ENCODE measurements at places on chromosomes 16 and 17.

GRCh38 chr16:69761983-69762813 is at the start of gene WWP2:
WWP2 (plus strand) TSS chr16:69762332; CDS start chr16:69787011, 24,679 bp downstream.
- H3K36me3 ChIP-seq, result peaks cover 10% of the 10 kb centered on the region
- H3K4me3 ChIP-seq, result peak within 1 kb of the TSS; percentile 83
- peaks cover 30% of the 10 kb centered on the region for H3K4me1 ChIP-seq
- peak within 1 kb of the TSS; percentile 93 for H3K27ac ChIP-seq
- peak; percentile 91 for ATAC-seq

DNA sequence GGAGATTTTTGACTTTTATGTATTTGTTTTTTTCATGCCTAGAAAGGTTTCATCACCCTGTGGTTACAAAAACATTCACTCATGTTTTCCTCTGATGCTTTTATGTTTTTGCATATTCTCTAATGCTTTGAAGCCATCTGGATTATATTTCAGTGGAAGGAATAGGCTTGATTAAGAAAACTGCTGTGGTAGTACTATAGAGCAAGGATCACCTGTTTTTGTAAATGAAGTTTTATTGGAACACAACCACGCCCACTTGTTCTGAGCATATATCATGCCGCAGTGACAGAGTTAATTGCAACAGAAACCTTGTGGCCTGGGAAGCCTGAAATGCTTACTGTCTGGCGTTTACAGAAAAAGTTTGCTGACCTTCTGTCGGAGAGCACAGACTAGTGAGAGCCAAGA is 11.5 kb downstream of the COX10 start:
- peaks cover 59% of the 10 kb centered on the region for H3K36me3 ChIP-seq
- H3K27me3 ChIP-seq, result no peaks in the 10 kb centered on the region
- ATAC-seq, result no peak
- H3K4me1 ChIP-seq, result peaks cover 9% of the 10 kb centered on the region

DNA sequence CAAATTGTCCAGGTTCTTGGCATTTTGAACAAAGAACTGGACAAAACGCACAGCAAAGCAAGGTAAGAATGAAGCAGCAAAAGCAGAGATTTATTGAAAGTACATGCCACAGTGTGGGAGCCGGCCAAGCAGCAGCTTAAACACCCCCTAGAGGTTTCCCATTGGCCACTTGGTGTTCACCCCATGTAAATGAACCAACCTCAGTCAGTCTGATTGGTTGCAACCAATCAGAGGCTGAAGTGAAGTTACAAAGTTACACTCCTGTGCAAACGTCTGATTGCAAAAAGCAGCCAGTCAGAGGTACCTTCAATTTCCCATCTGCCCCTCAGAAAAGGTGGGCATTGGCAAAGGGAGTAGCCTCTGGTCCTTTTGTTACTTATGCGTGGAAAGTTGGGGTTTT is 8.8 kb upstream of the ZNF263 start:
- peaks cover under 1% of the 10 kb centered on the region for H3K36me3 ChIP-seq
- no peak for ATAC-seq
- H3K27me3 ChIP-seq, result no peaks in the 10 kb centered on the region
- no peak overlapping the region for H3K4me3 ChIP-seq

DNA sequence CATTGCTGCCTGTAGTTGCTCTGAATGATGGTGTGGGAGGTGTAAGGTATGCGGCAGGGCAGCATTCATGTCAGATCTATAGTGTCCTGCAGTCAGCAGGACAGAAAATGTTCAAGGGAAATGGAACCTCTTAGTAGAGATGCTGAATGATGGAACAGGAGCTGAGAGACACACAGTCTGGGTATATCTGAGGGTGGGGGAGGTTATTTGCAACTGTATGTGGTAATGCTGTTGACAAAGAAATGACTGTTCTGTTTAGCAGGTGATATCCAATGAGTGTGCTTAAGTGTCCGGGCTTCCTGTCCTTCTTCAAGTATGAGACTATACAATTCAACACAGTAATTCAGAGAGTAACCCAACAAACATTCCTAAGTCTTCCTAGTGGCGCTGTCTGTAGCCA is 46.6 kb downstream of the STH start:
- ATAC-seq, result peak; percentile 12
- peaks cover 65% of the 10 kb centered on the region for H3K36me3 ChIP-seq
- H3K4me1 ChIP-seq, result peaks cover 22% of the 10 kb centered on the region
- H3K4me3 ChIP-seq, result no peak overlapping the region
- H3K27me3 ChIP-seq, result no peaks in the 10 kb centered on the region

DNA sequence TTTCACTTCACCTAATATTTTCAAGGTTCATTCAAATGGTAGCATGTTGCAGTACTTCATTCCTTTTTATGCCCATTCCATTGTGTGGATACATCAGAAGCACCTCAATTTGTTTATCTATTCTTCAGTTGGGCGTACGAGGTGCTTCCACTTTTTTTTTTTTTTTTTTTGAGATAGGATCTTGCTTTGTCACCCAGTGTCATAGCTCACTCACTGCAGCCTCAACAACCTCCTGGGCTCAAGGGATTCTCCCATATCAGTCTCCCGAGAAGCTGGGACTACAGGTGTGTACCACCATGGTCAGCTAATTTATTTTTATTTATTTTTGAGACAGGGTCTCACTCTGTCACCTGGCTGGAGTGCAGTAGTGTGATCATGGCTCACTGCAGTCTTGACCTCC is 22.5 kb upstream of the SPNS3 start:
- no peak overlapping the region for H3K4me3 ChIP-seq
- no peak for ATAC-seq
- no peaks in the 10 kb centered on the region for H3K27me3 ChIP-seq
- H3K4me1 ChIP-seq, result peaks cover 7% of the 10 kb centered on the region

DNA sequence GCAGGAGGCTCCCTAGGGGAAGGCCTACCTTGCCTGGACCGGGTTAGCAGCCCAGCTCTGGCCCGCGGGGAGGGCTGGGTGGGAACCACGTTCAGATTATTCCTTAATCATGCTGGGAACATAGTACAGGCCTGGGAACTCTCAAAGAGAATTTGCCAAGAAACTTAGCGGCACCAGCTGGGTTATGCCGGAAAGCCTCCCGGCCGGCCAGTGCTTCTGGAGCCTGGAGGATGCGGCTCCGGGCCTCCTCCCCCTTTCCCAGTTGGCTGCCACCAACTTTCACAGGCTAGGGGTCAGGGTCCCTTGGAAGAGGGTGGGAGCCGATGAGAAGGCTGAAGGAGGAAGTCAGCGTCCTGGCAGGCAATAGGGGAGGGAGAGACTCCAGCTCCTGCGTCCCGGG is 10.8 kb downstream of the NGFR start:
- no peak overlapping the region for H3K4me3 ChIP-seq
- no peaks in the 10 kb centered on the region for H3K36me3 ChIP-seq
- H3K27me3 ChIP-seq, result peaks cover 87% of the 10 kb centered on the region
- no peaks in the 10 kb centered on the region for H3K4me1 ChIP-seq

GRCh38 chr16:20901436-20902112 is 1.0 kb downstream of the LYRM1 start:
- H3K4me3 ChIP-seq, result peak overlapping the region; percentile 83
- H3K27ac ChIP-seq, result peak overlapping the region; percentile 94
- no peaks in the 10 kb centered on the region for H3K36me3 ChIP-seq
- H3K4me1 ChIP-seq, result peaks cover 61% of the 10 kb centered on the region
- peak; percentile 56 for ATAC-seq
- H3K27me3 ChIP-seq, result no peaks in the 10 kb centered on the region

- H3K4me1 ChIP-seq, result peaks cover 5% of the 10 kb centered on the region
- no peak for ATAC-seq
- H3K27ac ChIP-seq, result no peak overlapping the region
- peaks cover 6% of the 10 kb centered on the region for H3K36me3 ChIP-seq
- no peak overlapping the region for H3K4me3 ChIP-seq
Measured at GRCh38 chr17:50445730-50446325, 19.8 kb downstream of the ACSF2 start.

GRCh38 chr16:56488035-56488434 is 31.8 kb downstream of the BBS2 start:
- H3K4me3 ChIP-seq, result no peak overlapping the region
- peaks cover 13% of the 10 kb centered on the region for H3K4me1 ChIP-seq
- ATAC-seq, result no peak
- no peak overlapping the region for H3K27ac ChIP-seq
- no peaks in the 10 kb centered on the region for H3K27me3 ChIP-seq

DNA sequence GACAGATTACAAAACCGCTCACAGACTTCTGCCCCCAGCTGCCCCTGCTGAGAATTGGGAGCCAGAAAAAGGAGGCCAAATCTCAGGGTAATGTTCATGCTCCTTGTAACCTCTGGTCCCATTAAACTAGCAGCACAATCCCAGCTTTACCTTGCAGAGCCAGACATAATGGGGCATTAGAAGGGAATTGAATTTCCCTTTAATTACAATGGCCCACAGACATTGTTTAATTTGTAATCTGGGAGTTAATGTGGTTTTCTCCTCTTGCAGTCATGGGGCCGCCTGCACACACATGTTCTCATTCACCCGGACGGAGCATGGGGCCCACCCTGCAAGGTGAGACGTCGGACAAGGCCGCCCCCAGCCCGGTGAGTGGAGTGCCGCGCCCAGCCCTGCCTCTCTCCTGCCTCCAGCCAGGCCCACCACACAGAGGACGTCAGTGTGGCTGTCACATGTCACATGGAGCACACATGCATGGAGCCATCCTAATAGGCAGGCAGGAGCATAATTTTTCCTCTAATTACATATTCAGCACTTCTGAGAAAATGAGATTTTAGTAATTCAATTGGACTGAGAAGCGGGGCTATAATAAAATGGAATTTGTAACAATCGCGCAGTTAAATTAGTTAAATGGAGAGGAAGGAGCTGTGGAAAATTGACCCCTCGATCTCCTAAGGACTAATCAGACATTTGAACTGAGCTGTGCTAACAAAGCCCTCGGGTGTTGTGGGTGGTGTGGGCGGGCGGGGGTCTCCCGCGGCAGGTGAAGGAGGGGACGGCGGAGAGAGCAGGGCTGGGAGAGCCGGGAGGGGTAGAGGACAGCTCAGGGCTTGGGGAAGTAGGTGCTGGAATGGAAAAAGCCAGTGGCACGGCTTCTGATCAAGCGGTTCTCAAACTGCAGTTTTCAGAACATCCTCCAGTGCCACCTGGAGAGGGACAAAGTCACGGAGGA is 87.7 kb downstream of the ENGASE start:
- no peaks in the 10 kb centered on the region for H3K36me3 ChIP-seq
- H3K4me1 ChIP-seq, result peaks cover 10% of the 10 kb centered on the region
- H3K27me3 ChIP-seq, result peaks cover 47% of the 10 kb centered on the region
- no peak overlapping the region for H3K27ac ChIP-seq
- ATAC-seq, result no peak

GRCh38 chr17:15966879-15967248 is 21.9 kb downstream of the ADORA2B start:
- no peak overlapping the region for H3K4me3 ChIP-seq
- ATAC-seq, result no peak
- H3K4me1 ChIP-seq, result peaks cover 16% of the 10 kb centered on the region
- H3K36me3 ChIP-seq, result no peaks in the 10 kb centered on the region
- no peak overlapping the region for H3K27ac ChIP-seq
- peaks cover 55% of the 10 kb centered on the region for H3K27me3 ChIP-seq

GRCh38 chr16:17204644-17205043 is 266.1 kb downstream of the XYLT1 start:
- ATAC-seq, result no peak
- peaks cover 37% of the 10 kb centered on the region for H3K36me3 ChIP-seq
- H3K4me3 ChIP-seq, result no peak overlapping the region
- H3K27me3 ChIP-seq, result no peaks in the 10 kb centered on the region

- no peaks in the 10 kb centered on the region for H3K36me3 ChIP-seq
- peak; percentile 64 for ATAC-seq
- H3K27ac ChIP-seq, result no peak within 1 kb of the TSS
- peaks cover 93% of the 10 kb centered on the region for H3K27me3 ChIP-seq
- H3K4me3 ChIP-seq, result peak within 1 kb of the TSS; percentile 64
Measured at GRCh38 chr17:6713130-6713917, at the start of gene SLC13A5. SLC13A5 (minus strand) TSS chr17:6713369; CDS start chr17:6713333, 36 bp downstream.

DNA sequence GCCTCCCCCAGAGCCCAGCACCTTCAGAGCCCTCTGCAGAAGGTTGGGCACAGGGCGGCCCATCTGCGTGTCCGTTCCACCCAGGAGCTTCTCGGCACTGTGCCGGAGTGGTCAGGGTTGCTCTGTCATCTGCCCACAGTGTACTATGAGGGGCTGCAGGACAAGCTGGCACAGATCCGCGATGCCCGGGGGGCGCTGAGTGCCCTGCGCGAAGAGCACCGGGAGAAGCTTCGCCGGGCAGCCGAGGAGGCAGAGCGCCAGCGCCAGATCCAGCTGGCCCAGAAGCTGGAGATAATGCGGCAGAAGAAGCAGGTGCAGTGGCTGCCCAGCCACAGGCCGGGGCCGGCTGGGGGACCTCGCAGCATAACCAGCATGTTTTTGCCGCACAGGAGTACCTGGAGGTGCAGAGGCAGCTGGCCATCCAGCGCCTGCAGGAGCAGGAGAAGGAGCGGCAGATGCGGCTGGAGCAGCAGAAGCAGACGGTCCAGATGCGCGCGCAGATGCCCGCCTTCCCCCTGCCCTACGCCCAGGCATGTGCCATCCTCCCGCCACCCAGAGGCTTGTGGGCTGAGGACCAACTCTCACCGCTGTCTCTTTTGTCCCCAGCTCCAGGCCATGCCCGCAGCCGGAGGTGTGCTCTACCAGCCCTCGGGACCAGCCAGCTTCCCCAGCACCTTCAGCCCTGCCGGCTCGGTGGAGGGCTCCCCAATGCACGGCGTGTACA is 6.8 kb upstream of the MRPL12 start:
- no peak overlapping the region for H3K4me3 ChIP-seq
- peaks cover 9% of the 10 kb centered on the region for H3K4me1 ChIP-seq
- H3K27me3 ChIP-seq, result no peaks in the 10 kb centered on the region
- H3K27ac ChIP-seq, result no peak overlapping the region

DNA sequence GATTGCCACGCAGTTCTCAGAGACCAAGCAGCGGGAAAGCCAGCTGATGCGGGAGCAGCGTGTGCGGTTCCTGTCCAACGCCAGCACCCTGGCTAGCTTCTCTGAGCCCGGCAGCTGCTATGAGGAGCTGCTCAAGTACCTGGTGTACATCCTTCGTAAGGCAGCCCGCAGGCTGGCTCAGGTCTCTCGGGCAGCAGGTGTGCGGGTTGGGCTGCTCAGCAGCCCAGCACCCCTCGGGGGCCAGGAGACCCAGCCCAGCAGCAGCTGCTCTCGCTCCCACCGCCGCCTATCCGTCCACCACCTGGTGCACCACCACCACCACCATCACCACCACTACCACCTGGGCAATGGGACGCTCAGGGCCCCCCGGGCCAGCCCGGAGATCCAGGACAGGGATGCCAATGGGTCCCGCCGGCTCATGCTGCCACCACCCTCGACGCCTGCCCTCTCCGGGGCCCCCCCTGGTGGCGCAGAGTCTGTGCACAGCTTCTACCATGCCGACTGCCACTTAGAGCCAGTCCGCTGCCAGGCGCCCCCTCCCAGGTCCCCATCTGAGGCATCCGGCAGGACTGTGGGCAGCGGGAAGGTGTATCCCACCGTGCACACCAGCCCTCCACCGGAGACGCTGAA is 15.2 kb downstream of the CACNA1G start:
- H3K36me3 ChIP-seq, result no peaks in the 10 kb centered on the region
- peaks cover 78% of the 10 kb centered on the region for H3K27me3 ChIP-seq
- ATAC-seq, result peak; percentile 9
- no peak overlapping the region for H3K27ac ChIP-seq
- no peak overlapping the region for H3K4me3 ChIP-seq

GRCh38 chr17:57567251-57567650 is 177.8 kb downstream of the CCDC182 start:
- H3K27me3 ChIP-seq, result no peaks in the 10 kb centered on the region
- H3K4me3 ChIP-seq, result no peak overlapping the region

Data from stimulated activated memory B cell treated with anti-CD40 and anti-IgM and Interleukin-4, amounts not matched to agents 10 μg/mL and 1 μg/mL and 100 μg/mL, for 72 hours (primary cell).